ENCODE measurements at places on chromosomes 3 and 15.

GRCh38 chr3:150385296-150386242 lies 22.5 kb upstream of the TSC22D2 start:
- no peak for DNase-seq

- DNase-seq: no peak
These were observed 42.4 kb upstream of the ETV5 start for GRCh38 chr3:186151077-186151971.

DNA sequence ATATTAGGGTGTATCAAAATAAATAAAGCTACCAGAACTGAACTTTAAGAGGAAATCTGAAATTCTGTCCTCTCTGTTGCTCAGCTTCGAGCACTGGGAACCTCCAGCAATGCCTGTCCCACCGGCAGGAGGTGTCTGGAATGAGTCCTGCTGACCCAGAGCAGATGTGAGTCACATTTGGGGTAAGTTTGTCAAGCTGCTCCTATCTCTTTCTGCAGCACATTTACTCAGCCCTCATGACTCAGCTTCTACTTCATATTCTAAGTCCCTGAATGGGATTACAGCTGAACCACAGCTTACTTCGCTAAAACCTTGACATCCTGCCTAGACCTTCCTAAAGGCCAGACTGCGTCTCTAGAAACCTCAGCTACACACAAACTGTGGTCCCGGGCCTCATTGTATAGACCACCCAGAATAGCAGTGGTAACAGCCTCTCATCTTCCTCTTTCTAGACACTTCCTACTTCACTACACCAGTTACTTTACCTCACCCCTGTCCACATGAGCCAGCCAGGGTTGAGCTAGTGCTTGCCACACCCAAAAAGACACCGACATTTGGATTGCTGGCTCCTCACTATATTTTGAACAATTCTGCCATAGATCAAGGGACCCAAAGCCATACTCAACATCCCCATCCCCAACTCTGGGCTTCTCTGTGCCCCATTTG lies 109.6 kb upstream of the TMCO5A start:
- peak; percentile 97 for DNase-seq

DNA sequence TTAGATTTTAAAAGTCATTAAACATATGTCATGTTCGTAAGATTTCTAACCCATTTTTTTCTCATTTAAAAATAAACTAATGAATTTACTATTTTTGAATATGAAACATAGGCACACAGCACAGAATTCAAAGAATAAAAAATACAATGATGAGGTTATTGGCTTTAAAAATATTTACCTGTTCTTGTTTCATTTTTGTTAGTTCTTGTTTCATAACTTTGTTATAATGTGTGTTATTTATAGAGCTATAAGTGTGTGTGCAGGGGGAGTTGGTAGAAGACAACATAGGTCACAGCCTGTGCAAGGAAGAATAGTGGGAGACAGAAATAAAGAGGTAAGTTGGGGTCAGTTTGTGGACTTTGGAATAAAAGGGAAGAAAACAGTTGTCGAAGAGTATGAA lies 30.8 kb upstream of the NRROS start:
- no peak for DNase-seq

- DNase-seq: no peak
These were observed 59.3 kb upstream of the RAD18 start for GRCh38 chr3:9022305-9023225.

Data from fibroblast of upper back skin (primary cell).